ENCODE measurements at places on chromosomes 5 and 9.

DNA sequence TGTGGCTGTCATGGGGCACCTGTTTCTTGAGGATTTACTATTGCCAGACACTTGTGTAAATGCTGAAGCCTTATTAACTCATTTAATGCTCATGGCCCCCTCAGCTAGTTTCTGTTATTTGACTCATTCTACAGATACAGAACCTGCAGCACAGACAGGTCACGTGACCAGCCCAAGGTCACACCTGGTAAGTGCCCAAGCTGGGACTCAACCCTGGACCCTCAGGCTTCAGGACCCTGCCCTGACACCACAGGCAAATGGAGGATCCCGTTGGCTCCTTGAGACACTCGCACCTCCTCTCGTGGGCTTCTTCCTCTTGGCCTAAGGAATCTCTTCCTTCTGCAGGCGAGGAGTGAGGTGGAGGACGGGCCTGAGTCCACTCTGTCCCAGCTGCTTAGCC lies 10.6 kb upstream of the NEURL1B start:
- no peak for DNase-seq

DNA sequence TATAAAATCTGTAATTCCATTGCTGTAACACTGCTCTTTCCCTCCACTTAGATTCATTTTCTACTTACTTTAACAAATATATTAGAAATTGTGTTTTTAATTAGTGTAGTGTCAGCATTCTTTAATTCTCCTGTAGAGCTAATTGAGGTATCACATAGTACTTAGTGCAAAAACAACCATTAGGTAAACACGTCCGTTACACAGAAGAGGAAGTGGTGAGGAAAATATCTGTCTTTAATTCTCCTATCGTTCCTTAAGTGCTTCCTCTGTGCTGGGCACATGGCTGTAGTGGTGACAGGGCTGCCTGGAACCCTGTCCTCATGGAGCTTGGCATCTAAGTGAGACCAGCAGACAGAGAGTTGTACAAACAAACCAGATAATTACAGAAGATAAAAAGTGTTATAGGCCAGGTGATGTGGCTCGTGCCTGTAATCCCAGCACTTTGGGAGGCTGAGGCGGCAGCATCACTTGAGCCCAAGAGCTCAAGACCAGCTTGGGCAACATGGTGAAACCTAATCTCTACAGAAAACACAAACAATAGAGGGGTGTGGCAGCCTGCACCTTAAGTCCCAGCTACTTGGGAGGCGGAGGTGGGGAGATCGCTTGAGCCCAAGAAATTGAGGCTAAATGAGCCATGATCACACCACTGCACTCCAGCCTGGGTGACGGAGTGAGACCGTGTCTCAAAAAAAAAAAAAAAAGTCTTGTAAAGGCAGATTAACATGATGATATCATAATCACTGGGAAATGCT lies 36.4 kb downstream of the PARP8 start:
- no peak for DNase-seq

DNA sequence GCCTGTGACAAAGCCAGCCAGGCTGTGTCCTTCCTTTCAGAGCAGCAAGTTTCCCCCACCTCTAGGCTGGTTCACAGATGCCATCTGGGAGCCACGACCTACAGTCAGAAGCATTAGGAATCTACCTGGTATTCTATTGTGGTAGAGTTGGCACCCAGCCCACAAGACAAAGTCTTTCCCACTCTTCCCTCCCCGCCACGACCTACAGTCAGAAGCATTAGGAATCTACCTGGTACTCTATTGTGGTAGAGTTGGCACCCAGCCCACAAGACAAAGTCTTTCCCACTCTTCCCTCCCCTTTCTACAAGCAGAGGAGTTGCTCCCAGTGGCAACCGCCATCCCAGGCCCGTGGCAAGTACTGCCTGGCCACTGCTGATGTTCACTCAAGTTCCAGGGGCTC lies 157.8 kb upstream of the TNC start:
- DNase-seq = no peak

DNA sequence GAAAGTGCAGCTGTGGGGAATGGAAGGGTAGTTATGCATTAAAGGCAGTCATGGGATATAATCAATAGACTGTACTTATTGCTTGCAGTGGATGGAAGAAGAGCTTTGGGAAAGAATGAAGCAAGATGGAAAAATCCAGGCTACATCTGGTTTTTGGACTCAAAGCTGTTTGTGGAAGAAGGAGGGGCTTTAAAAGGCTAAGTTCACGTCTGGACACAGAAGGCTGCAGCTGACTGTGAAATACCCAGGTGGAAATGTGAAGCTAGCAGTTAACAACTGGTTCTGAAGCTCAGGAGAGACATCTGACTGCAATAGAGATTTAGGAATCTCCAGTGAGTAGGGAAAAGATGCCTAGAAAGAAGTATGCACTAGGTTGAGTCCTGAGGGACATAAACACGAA lies 43.2 kb upstream of the TIMD4 start:
- DNase-seq = no peak

GRCh38 chr9:134283111-134283515 lies 43.1 kb upstream of the RXRA start:
- no peak for DNase-seq

DNA sequence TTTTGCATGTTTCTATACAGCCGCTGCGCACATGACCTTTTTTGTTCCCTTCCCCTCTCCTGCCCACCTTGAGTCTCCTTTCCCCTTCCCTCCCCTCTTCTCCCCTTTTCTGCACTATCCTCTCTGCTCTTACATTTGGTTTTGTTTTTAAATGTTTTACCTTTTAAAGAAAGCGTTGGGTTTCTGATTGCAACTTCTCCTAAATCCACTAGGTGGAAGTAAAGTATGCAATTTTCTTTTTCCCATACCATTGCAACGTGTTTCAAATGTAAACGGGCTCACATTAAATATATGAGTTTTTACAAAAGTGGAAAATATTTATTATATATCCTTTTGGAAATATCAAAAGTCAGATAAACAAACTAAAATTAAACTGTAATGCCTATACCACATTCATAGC lies 500.9 kb downstream of the DIRAS2 start:
- DNase-seq = no peak

DNA sequence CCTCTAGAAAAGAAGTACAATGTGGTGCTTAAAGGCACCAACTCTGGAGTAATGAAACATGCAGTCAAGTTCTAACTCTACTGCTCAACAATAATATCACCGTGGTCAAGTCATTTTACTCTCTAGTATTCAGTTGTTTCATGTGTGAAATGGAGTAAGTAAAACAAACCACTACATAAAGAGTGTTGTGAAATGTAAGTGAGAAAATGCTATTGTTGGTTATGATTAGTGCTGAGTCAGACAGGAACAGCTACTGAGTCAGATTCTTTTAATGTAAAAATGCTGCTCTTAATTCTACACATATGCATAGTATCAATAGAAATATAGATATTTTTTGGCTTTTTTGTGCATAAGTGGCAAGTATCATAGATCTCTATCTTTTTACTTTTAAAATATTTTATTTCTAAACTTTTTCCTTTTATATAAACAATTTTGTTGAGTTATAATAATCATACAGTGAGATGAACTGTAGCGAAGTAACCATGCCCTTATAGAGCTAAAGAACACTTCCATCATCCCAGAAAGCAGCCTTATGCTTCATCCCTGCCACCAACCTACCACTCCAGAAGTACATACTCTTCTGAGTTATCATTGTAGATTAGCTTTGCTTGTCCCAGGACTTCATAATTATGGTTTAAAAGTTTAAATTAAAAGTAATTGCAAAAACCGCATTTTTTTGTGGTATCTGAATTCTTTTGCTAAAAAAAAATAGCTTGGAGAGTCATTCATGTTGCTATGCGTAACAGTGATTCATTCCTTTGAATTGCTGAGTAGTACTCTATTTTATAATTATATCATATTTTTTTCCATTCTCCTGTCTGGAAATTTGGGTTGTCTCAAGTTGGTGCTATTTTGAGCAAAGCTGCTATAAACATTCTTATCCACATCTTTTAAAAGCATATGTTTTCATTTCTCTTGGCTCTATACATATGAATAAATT lies 548.2 kb upstream of the CLINT1 start:
- no peak for DNase-seq

GRCh38 chr9:9942764-9943424 lies 669.9 kb downstream of the PTPRD start:
- DNase-seq = peak; percentile 45

- no peak for DNase-seq
Observed at GRCh38 chr9:92298036-92298435, 4.5 kb upstream of the IARS1 start.

DNA sequence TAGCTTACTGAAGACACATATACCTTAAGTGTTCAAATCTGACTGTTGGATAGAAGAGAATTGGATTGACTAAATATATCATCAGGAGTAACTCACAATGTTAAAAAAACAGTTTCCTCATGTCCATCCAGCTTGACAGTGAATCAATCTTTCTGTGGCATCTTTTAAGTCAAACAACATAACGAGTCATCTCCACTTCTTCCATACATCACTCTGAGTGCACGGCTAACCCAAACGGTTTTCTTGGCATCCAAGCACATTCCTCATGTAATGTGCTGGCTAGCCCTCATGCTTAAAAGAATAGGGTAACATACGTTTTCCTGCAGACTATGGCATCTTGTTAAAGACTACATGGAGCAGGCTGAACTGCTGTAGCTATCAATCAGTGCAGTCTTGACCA lies 291.5 kb upstream of the TRPC7 start:
- no peak for DNase-seq

- no peak for DNase-seq
Observed at GRCh38 chr9:3608011-3608410, 82.2 kb upstream of the RFX3 start.

- DNase-seq = no peak
Observed at GRCh38 chr9:27835286-27835685, 262.0 kb upstream of the C9orf72 start.

- DNase-seq = no peak
Observed at GRCh38 chr5:99928490-99928889, 606.7 kb upstream of the FAM174A start.

- DNase-seq = no peak
Observed at GRCh38 chr5:45093377-45093776, 284.6 kb downstream of the MRPS30 start.

DNA sequence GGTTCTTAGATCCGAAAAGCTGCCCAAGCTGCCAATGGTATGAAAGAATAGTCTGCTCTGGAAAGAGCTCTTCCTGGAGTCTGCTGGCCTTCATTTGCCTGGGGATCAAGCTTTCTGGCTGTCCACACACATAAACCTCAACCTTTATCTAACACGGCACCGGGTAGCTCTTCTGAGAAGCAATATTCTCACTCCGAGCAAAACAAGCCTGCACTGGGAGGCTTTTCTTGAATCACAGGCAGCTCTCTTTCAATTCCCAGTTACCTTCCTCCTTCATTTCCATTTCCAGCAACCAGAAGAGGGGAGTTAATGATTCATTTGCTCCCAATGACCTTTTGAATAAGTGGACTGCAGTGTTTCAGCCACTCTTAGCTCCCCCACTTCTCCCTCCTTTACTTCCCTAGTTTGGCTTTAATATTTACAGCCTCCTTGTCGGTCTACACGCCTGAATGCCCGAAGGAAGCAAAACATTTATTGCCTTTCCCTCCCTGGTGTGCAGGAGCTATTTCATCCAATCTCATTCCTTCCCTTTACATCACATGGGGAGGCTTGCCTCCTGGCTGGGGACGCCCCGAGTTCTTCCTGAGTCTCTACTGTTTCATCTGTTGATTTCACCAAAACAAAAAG lies 187.1 kb downstream of the ARHGEF28 start:
- no peak for DNase-seq

DNA sequence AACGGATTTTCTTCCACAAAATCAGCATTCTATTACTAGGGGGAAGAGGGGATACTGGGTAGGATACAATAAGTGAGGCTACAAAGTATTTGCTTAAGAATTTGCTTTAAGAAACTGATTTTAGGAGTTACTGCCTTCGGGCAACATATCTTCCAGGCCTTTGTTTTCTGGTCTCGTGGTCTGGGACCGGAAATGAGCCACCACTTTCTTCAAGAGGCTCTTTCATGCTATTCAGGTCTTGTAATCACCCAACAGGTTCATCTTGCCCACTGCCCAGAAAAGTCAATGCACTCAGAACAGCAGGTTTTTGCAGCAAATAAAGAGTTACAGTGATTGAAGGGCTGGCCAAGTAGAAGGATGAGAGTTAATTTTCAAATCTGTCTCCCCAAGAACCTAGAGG lies 6.6 kb upstream of the AOPEP start:
- no peak for DNase-seq

- DNase-seq = peak; percentile 44
Observed at GRCh38 chr9:101711330-101711941, 27.0 kb downstream of the GRIN3A start.

DNA sequence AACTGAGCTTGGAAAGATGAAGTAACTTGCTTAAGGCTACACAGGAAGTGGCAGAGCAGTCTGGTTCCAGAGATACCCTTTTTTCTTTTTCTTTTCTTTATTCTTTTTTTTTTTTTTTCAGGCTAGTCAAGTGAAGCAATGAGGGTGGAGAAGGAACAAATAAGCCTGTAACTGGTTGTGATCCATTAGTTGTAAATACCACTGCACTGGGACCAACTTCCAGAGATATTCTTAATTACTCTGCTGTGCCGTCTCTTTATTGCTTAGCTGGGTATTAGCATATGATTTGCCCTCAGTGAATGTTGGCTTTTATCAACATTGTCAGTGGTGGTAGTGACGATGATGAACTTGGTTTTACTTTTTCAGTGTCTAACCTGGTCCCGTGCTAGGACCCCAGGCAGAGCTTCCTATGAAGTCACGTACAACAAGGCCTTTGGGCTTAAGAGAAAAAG lies 26.7 kb downstream of the LNPEP start:
- peak; percentile 12 for DNase-seq

GRCh38 chr5:171307789-171308452 lies 1.1 kb upstream of the TLX3 start:
- no peak for DNase-seq

DNA sequence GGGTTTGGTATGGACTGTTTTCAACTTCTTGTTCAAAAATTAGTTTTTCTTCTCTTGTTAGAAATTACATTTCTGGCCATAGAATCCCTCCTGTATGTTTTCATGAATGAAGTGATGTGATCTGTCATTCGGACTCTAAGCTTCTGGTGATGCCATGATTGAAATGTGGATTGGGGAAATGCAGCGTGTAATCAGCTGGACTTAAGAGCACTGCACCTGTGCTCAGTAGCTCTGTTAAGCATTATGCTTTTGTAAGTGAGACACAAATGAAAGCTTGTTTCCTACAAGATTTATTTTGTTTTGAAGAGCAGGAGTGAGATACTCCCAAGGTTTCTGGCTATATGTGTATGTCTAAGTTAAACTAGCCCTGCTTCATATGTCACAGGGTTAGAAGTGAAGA lies 24.0 kb upstream of the FAM120AOS start:
- DNase-seq = no peak

- no peak for DNase-seq
Observed at GRCh38 chr9:1726993-1727759, 288.0 kb upstream of the SMARCA2 start.

GRCh38 chr5:26535215-26535614 lies 503.2 kb downstream of the CDH9 start:
- DNase-seq = no peak

DNA sequence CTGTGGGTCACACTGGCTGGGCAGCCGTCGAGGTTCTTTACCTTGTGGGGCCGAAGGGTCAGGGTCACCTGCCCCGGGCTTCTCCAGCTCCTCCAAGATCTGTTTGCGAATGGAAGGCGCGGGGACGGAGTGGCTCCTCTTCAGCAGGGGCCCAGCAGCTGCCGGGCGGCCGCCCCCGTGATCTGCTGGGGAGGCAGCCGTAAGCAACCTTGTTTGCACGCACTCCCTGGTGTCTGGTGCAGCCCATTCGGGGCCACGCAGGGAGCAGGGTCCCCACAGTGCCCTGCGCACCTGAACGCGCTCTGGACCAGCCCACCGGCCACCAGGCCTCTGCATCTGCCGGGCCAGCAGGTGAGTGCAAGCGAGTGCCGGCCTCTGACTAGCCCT lies 34.9 kb downstream of the PNPLA7 start:
- no peak for DNase-seq
